Epithelial cell of umbilical artery (primary cell): ENCODE measurements at places on chromosomes 16 and 17. TPM values are rescaled to one million over a fixed set of nuclear protein-coding genes. Genes with fewer than 3 reads are reported as not detected.

The PDXDC1 gene
- total RNA-seq, result 61.1 and 81.3 TPM in 2 replicates

The NOB1 gene
- total RNA-seq, result 22.7 and 24.8 TPM in 2 replicates

The DHRS7C gene
- not detected in 2 replicates for total RNA-seq

The CPNE7 gene
- 3.2 and 9.7 TPM in 2 replicates for total RNA-seq

The TMEM101 gene
- total RNA-seq, result 83.3 and 104 TPM in 2 replicates

The TMEM98 gene
- total RNA-seq, result 95.4 and 165 TPM in 2 replicates

The HCFC1R1 gene
- total RNA-seq, result 2.9 and 7.0 TPM in 2 replicates

The AOC3 gene
- total RNA-seq, result under 0.01 and 0.15 TPM in 2 replicates

The KRT32 gene
- total RNA-seq, result not detected in 2 replicates

The KRT24 gene
- not detected in 2 replicates for total RNA-seq

The MATCAP1 gene
- 11.7 and 13.4 TPM in 2 replicates for total RNA-seq

The TMEM114 gene
- total RNA-seq, result not detected in 2 replicates

The SCGB1C2 gene
- total RNA-seq, result not detected in 2 replicates

The C16orf54 gene
- total RNA-seq, result not detected in 2 replicates

The CSNK1D gene
- total RNA-seq, result 45.7 and 54.6 TPM in 2 replicates

The EVPLL gene
- total RNA-seq, result not detected in 2 replicates

The SRSF2 gene
- total RNA-seq, result 189 and 281 TPM in 2 replicates

The CHD3 gene
- total RNA-seq, result 104 TPM in 2 replicates

The TBC1D28 gene
- not detected in 2 replicates for total RNA-seq

The SLC16A6 gene
- total RNA-seq, result 0.91 and 0.97 TPM in 2 replicates

The WWOX gene
- 12.7 and 21.9 TPM in 2 replicates for total RNA-seq

The IKZF3 gene
- under 0.01 TPM in 1 of 2 replicates, not detected in the other for total RNA-seq

The KCNH4 gene
- total RNA-seq, result not detected in 2 replicates

The SPAG7 gene
- total RNA-seq, result 55.2 and 56.5 TPM in 2 replicates

The GNG13 gene
- total RNA-seq, result not detected in 2 replicates

The NOD2 gene
- 0.30 TPM in 1 of 2 replicates, not detected in the other for total RNA-seq

The MT4 gene
- total RNA-seq, result not detected in 2 replicates

The GPR139 gene
- not detected in 2 replicates for total RNA-seq

The C1QTNF8 gene
- not detected in 2 replicates for total RNA-seq

The ABCA10 gene
- total RNA-seq, result 0.32 and 1.1 TPM in 2 replicates

The CDK5R1 gene
- total RNA-seq, result 1.4 and 1.9 TPM in 2 replicates

The SLC2A4 gene
- under 0.01 and 0.30 TPM in 2 replicates for total RNA-seq

The GPR179 gene
- total RNA-seq, result not detected in 2 replicates

The PABPN1L gene
- not detected in 2 replicates for total RNA-seq

The MSI2 gene
- 30.1 and 30.5 TPM in 2 replicates for total RNA-seq

The NTN1 gene
- 0.32 TPM in 1 of 2 replicates, not detected in the other for total RNA-seq

The MYH1 gene
- total RNA-seq, result not detected in 2 replicates

The AMZ2 gene
- 56.5 and 71.7 TPM in 2 replicates for total RNA-seq

The CKLF gene
- total RNA-seq, result 118 and 121 TPM in 2 replicates
